NCI-H146 (cell line): ENCODE measurements at places on chromosomes 2 and 18.

DNA sequence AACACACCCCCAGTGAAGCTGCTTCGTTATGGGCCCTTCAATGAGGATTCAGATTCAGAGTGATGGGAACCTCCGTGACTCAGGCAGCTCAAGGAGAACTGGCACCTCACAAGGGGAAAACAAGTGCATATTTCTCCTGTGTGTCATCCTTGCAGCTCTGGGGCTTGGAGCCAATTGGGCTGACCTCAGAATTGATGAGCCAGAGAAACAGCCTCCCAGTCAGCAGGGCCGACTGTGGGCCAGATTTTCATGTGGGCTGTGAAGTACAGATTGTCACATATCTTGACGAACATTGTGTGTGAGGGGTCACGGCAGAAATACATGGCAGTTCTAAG lies 189.6 kb upstream of the SP5 start:
- no peak for DNase-seq

DNA sequence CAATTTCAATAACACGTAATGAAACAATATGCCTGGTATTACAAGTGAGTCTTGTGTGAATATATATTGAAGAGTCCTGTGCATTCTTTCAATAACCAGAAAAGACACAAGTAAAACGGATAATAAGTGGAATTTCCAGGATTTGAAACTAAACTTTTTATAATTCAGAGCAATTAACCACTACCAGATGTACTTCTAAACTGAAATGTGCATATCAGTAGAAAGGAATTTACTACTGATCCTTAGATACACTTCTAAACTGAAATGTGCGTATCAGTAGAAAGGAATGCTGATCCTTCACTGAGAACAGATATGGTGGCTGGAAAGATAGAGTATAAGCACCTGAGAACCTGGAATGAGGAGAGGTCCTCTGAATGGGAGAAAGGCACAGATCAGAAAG lies 470.9 kb upstream of the SPHKAP start:
- DNase-seq, result no peak

- no peak for DNase-seq
Observed at GRCh38 chr2:105886029-105886454, 141.3 kb downstream of the NCK2 start.

DNA sequence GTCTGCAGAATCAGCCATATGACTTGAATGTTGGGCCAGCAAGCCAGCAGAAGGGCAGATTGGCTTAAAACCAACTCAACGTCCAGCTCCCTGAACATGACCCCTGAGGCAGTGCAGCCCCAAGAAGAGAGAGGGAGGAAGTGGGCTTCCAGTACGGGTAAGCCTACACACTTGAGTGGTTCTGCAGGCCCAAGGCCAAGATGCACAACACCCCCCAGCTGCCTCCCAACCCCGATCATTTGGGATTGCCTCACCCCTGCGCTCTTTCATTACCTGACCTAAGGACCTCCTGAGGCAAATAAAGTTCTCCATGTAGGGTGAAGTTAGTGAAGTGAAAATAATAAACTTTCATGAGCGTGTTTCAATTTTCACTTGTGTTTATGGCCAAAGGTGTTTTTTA lies 536.0 kb downstream of the TNS1 start:
- DNase-seq, result no peak
